ENCODE measurements at places on chromosomes 3 and 15. TPM values are rescaled to one million over a fixed set of nuclear protein-coding genes. Genes with fewer than 3 reads are reported as not detected.

CACNA2D2 gene
- total RNA-seq = 104 TPM

GPX1 gene
- total RNA-seq = 603 TPM

AMOTL2 gene
- total RNA-seq = 135 TPM

DNA sequence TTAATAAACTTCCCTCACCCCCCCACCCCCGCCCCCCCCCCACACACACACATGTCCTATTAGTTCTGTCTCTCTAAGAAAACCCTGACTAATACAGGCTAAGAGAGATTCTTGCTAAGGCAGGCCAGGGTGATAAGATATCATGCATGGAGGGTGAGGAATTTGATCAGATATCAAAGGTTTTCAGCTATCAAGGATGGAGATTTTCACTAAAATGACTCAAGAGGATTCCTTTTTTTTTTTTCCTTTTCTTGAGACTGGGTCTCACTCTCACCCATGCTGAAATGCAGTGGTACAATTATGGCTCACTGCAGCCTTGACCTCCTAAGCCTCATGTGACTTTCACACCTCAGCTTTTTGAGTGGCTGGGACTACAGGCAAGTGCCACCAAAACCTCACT is 14.9 kb upstream of the SENP7 start:
- no peaks in the 10 kb centered on the region for H3K36me3 ChIP-seq
- no peaks in the 10 kb centered on the region for H3K27me3 ChIP-seq
- H3K4me3 ChIP-seq = no peak overlapping the region
- no peak for DNase-seq

- no peaks in the 10 kb centered on the region for H3K36me3 ChIP-seq
- no peaks in the 10 kb centered on the region for H3K4me1 ChIP-seq
- no peak for DNase-seq
- H3K27ac ChIP-seq = no peak overlapping the region
Observed at GRCh38 chr3:31002730-31003129, 108.3 kb upstream of the GADL1 start.

DNA sequence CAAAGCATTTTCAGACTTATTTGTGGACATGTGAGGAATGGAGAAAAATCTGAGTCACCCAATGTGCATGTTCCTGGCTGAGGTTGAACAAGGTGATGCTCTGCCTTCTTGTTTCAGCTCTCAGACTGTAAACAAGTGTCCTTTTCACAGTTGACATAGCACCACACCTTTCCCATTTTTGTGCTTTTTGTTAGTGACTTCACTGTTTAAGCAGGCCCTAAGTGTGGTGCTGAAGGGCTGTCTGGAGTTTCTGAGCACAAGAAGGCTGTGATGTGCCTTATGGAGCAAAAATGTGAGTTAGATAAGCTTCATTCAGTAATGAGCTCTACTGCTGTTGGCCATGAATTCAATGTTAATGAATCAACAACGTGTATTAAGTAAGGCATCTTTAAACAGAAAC is 20.4 kb downstream of the ABI3BP start:
- DNase-seq = no peak
- H3K4me1 ChIP-seq = peaks cover 11% of the 10 kb centered on the region
- H3K36me3 ChIP-seq = no peaks in the 10 kb centered on the region
- no peak overlapping the region for H3K4me3 ChIP-seq

- no peak overlapping the region for H3K27ac ChIP-seq
- DNase-seq = no peak
- no peak overlapping the region for H3K4me3 ChIP-seq
- no peaks in the 10 kb centered on the region for H3K36me3 ChIP-seq
- no peaks in the 10 kb centered on the region for H3K27me3 ChIP-seq
Observed at GRCh38 chr15:48463366-48463880, 132.2 kb downstream of the DUT start.

GRCh38 chr3:55805169-55805568 is 318.1 kb upstream of the WNT5A start:
- no peaks in the 10 kb centered on the region for H3K27me3 ChIP-seq
- DNase-seq = no peak
- H3K36me3 ChIP-seq = no peaks in the 10 kb centered on the region
- H3K4me1 ChIP-seq = no peaks in the 10 kb centered on the region

DNA sequence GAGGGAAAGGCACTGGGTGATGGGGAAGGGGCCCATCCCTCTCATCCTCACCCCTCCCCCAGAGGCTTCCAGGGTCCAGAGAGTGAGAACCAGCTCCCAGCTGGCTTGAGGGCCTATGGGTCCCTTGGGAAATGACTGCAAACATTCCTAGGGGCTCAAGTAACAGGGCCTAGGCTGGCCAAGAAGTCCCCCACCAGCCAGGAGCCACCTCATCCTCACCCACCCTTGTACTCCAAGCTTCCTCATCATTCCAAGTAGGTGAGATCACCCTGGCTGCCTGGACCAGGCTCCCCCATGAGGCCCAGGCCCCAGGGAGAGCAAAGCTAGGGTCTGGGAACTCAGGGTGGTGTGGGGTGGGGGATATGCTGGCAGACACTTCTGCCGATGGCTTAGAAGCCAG is 14.8 kb downstream of the LOXL1 start:
- no peak overlapping the region for H3K4me3 ChIP-seq
- peaks cover 11% of the 10 kb centered on the region for H3K4me1 ChIP-seq
- no peak overlapping the region for H3K27ac ChIP-seq
- H3K36me3 ChIP-seq = no peaks in the 10 kb centered on the region
- H3K27me3 ChIP-seq = no peaks in the 10 kb centered on the region

- no peaks in the 10 kb centered on the region for H3K27me3 ChIP-seq
- peaks cover 8% of the 10 kb centered on the region for H3K4me1 ChIP-seq
- DNase-seq = no peak
- H3K36me3 ChIP-seq = no peaks in the 10 kb centered on the region
- no peak overlapping the region for H3K27ac ChIP-seq
Observed at GRCh38 chr3:24596626-24597025, 102.0 kb upstream of the THRB start.

DNA sequence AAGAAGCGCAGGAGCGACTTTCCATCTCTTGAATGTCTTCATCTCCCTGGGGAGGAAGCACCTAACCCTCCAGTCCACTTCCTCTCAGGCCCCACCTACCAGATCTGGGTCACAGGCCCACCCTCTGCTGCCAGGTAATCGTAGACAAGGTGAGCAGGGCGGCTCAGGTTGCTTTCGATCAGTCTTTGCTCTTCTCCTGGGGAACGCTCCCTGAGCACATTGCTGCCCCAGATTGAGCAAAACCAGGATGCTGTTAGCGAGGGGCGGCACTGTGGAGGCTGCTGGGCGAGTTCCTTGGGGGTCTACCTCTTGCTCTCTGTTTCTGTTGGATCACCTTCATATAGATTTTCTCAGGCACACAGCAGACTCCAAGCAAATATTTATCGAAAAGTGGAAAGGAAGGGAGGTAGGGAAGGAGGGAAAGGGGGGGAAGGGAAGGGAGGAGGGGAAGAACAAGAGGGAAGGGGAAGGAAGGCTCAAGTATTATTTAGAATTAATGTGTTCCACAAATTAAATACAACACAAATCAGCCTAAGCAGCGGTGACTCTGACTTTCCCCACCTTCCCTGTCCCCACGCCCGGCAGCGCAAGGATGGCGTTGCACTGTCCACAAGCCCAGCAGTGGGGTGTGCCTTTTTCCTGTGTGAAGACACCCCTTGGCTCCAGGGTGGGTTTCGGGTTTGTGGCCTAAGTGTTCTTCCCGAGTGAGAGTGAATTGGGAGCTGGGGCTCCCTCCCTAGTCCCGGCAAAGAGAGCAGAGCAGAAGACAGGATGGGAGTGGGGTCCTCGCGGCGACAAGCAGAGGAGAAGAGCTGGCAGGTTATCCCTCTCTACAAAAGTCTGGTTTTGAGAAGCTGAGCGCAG is 6.1 kb upstream of the PCSK6 start:
- no peaks in the 10 kb centered on the region for H3K36me3 ChIP-seq
- H3K4me3 ChIP-seq = no peak overlapping the region
- H3K27me3 ChIP-seq = no peaks in the 10 kb centered on the region
- H3K4me1 ChIP-seq = peaks cover 10% of the 10 kb centered on the region

- no peak for DNase-seq
- peaks cover 50% of the 10 kb centered on the region for H3K36me3 ChIP-seq
- H3K4me3 ChIP-seq = no peak overlapping the region
Observed at GRCh38 chr3:9779721-9780457, 10.1 kb upstream of the CAMK1 start.

DNA sequence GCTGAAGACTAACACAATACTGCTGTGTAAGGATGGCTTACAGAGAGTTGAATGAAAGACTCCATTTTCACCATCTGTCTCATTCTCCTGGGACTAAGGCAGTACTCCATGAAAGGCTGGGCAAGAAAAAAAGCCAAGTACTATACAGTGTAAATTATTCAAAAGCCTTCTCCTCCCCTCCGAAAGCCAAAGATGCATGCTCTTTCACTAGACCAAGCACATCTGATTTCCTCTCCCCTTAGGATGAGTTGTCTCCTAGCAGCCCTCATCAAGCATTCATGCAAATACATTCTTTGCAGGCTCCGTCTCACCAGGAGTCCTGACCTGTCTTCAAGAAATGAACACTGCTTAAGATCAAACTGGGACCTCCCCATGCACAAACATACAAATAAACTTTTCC is 133.5 kb upstream of the THBS1 start:
- no peak for DNase-seq
- H3K27me3 ChIP-seq = no peaks in the 10 kb centered on the region
- H3K27ac ChIP-seq = no peak overlapping the region
- H3K36me3 ChIP-seq = no peaks in the 10 kb centered on the region

DNA sequence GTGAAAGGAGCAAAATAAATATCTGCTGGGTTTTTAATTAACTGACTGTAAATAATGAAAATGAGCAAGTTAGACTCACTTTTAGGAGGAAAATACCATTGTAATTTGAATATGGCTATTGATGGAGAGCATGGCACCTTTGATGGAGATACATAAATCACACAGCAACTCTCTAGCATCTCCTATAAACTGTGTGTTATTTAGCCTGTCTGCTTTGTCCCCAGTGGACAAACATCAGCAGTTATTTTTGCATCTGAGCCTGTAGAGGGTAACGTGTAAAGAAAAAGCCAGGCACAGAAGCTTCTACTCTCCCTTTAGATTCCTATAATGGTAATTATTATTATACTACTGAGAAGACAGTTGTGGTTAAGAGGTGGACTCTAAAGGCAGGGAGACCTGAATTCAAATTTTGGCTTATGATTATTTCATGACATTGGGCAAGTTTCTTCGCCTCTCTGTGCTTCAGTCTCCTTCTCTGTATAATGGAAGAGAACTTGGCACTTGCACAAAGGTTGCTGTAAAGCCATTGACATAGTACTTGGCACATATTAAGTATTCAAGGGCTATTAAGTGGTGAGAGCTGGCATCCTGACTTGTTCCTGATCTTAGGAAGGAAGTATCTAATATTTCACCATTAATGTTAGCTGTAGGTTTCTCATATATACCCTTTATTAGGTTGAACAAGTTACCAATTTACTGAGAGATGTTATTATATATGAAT is 289.5 kb upstream of the TRIM42 start:
- H3K4me1 ChIP-seq = no peaks in the 10 kb centered on the region
- no peak overlapping the region for H3K4me3 ChIP-seq

- H3K36me3 ChIP-seq = no peaks in the 10 kb centered on the region
- no peaks in the 10 kb centered on the region for H3K4me1 ChIP-seq
- no peak overlapping the region for H3K4me3 ChIP-seq
- no peak for DNase-seq
- H3K27ac ChIP-seq = no peak overlapping the region
Observed at GRCh38 chr3:29606416-29606815, 325.5 kb downstream of the RBMS3 start.

DNA sequence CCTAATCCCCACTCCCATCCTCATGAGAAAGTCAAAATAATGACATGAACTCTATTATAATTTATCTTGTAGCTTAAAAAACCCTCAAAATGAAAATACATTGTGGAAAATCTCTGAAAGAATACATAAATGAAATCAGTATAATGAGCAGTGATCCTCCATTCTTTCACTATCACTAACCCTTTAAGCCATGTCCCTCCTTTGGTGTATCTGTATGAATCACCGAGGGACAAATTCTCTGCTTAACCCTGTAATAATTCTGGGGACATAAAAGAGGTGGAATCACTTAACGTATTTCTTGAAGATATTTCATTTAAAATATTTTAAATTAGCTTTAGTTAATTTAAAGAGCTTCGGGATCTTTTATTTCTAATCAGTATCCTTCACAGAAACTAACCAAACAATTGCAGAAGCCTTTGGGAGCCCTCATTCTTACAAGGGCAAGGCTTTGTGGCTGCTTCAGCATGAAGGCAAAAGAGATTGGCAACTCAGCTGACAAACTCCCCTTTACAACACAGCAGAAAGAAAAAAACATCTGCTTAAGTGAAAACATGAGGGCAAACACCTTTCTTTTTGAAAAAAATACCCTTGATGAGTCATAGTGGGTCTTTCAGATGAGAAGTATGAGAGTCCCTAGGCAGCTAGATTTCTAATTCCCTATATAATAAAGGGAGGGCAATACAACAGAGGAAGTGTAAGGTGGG is 44.0 kb upstream of the ALCAM start:
- no peak overlapping the region for H3K27ac ChIP-seq
- H3K4me3 ChIP-seq = no peak overlapping the region
- no peak for DNase-seq
- no peaks in the 10 kb centered on the region for H3K36me3 ChIP-seq
- H3K4me1 ChIP-seq = no peaks in the 10 kb centered on the region

GRCh38 chr3:51471775-51472652 is 27.8 kb downstream of the DCAF1 start:
- peaks cover 16% of the 10 kb centered on the region for H3K36me3 ChIP-seq
- no peaks in the 10 kb centered on the region for H3K4me1 ChIP-seq
- no peaks in the 10 kb centered on the region for H3K27me3 ChIP-seq
- no peak overlapping the region for H3K27ac ChIP-seq

GRCh38 chr3:138367911-138368310 is 19.5 kb downstream of the MRAS start:
- peaks cover 36% of the 10 kb centered on the region for H3K4me1 ChIP-seq
- H3K27ac ChIP-seq = peak overlapping the region; percentile 44
- H3K36me3 ChIP-seq = no peaks in the 10 kb centered on the region
- DNase-seq = peak; percentile 85

DNA sequence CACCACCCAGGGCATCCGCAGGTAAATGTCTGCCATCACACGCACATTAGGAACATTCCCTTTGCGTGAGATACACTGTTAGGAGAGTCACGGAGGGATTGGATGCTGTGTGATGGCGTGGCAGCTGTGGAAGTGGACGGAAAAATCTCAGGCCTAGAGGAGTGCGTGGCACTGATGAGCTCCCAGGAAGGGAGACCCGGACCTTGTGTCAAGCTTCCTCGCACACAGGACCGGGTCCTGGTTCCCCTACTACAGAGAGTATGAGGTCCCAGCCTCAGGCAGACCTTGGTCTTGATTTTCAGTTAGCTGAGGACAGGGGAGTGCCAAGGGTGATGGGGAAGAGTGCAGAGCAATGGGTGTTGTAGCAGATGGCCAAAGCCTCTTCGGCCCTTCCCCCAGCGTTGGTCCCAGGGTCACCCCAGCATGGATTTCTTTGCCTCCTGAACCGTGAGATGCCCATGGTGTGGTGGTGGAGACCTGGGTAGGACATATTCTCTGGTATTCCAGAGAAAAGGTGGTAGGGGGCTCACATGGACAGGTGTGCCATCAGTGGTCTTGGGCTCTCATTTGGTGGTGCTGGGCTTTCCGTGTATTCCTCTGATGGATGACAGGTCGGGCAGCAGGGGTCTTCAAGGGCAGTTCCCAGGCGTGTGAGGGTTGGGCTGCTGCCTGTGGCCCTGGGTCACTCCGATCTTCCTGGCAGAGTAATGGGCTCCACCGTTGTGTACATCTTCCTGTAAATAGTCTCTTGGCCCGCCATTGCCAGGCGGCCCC is 105.1 kb downstream of the SNRPN start:
- no peak overlapping the region for H3K27ac ChIP-seq
- no peaks in the 10 kb centered on the region for H3K4me1 ChIP-seq
- no peaks in the 10 kb centered on the region for H3K27me3 ChIP-seq
- peak; percentile 14 for DNase-seq
- H3K36me3 ChIP-seq = peaks cover 97% of the 10 kb centered on the region
